ENCODE measurements at places on chromosomes 6 and 20. TPM values are rescaled to one million over a fixed set of nuclear protein-coding genes. Genes with fewer than 3 reads are reported as not detected.
A peak's percentile ranks its signal among the peaks of the same experiment; 100 is the strongest.

Gene LRRC73
- 0.08 TPM for total RNA-seq

- H3K4me3 ChIP-seq: no peak overlapping the region
- H3K36me3 ChIP-seq: no peaks in the 10 kb centered on the region
- H3K27me3 ChIP-seq: no peaks in the 10 kb centered on the region
- no peak overlapping the region for H3K27ac ChIP-seq
- DNase-seq: no peak
Observed at GRCh38 chr20:39873286-39873685, 815.8 kb downstream of the MAFB start.

DNA sequence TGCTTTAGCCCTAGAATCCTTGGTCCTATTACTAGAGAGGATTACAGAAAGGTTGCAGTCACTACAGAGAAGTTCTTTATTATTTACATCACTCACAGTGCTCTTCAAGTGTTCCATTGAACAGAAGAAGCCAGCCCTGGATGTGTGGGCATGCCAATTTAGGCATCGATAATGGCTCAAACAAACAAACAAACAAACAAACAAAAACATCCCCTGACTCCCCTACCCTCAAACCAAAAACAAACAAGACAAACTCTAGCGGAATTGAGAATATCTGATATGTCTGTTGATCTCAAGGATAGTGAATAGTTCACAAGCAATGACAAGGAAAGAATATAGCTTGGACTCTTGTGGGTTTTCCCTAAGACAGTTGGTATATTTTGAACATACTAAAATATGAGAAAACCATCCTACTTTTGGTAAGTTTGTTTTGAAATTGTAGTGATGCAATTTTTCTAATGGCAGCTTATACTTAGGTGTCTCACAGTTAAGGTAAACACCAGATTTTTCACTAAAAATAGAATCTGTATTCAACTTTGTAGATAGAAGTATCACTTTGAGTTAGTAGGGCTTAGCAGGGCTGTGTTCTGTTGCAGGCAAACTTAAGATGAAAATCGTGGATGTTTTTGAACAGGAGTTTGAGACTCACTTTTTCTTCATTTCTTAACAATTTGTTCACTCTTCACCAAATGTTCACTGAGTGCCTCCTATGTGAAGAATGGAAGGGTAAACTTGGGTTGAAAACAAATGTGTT is 92.8 kb upstream of the FAM184A start:
- H3K4me3 ChIP-seq: no peak overlapping the region
- no peaks in the 10 kb centered on the region for H3K4me1 ChIP-seq
- H3K27ac ChIP-seq: no peak overlapping the region
- no peaks in the 10 kb centered on the region for H3K27me3 ChIP-seq
- H3K36me3 ChIP-seq: no peaks in the 10 kb centered on the region

Gene LGSN
- 0.45 TPM for total RNA-seq

DNA sequence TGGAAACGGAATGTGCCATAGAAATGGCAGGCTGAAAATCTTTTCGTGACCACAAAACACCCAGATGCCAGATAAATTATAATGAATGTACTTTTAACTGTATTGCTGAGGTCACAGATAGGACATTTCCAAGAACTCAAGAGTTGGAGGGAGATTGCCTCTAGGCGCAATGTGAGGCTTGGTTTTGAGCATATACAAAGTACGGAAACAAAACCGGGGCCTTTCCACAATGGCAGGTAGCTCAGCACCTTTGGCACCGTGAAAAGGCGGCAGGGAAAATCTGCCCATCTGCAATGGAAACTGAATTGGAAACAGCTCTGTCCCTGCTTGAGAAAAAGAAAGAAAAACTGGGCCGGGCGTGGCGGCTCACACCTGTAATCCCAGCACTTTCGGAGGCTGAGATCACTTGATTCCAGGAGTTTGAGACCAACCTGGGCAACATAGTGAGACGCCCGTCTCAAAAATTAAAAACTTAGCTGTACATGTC is 10.5 kb upstream of the C20orf144 start:
- H3K27me3 ChIP-seq: no peaks in the 10 kb centered on the region
- H3K4me3 ChIP-seq: no peak overlapping the region
- no peaks in the 10 kb centered on the region for H3K36me3 ChIP-seq
- no peak overlapping the region for H3K27ac ChIP-seq

Gene DIDO1
- total RNA-seq: 147 TPM

Gene CNKSR3
- 5.7 TPM for total RNA-seq

DNA sequence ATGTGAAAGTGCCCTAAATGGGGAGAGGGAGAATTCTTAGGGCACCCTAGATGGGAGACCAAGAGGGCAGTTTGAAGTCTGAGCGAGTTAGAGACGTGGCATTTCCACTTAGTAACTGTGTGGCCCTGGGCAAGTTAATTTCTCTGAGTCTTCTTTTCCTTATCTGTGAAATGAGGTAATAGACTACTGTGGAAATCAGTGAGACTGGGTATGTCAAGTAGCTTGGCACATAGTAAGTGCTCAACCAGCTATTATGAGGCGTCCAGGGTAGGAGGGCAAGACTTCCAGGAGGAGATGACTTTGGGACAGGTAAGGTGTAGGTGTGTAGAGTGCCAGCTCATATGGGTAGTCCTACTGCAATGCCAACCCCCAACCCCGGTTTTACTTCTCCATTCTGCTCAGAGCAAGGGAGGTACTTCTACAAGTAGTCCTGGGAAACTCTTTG is 770 bp downstream of the KIF3B start:
- H3K4me1 ChIP-seq: peaks cover 6% of the 10 kb centered on the region
- H3K4me3 ChIP-seq: peak overlapping the region; percentile 100

Gene TFAP2C
- 9.4 TPM for total RNA-seq

DNA sequence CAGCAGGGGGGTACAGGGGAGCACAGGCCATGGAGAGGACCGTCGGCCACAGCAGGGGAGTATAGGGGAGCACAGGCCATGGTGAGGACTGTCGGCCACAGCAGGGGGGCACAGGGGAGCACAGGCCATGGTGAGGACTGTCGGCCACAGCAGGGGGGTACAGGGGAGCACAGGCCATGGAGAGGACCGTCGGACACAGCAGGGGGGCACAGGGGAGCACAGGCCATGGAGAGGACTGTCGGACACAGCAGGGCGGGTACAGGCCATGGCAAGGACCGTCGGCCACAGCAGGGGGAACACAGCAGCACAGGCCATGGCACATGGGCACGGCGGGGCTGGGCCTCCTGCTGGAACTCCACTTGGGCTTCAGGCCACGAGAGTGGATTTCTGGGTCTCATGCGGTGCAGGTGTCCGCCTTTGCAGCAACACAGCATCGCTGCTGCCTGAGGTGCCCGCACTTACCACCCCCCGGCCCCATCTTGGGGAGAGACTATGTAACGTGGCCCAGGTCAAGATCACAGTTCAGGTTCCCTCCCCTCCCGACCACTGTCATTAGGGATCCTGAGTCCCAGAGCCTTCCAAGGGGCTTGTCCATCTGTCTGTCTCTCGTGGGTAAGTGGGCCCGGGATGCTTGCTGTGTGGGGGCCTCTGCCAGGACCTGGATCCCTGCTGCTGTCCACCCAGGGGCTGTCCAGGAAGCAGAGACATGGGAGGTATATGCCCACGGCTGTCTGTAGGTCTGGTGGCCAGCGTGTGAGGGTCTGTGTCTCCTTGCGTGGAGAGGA is 2.5 kb downstream of the NPBWR2 start:
- H3K36me3 ChIP-seq: no peaks in the 10 kb centered on the region
- H3K27me3 ChIP-seq: peaks cover 17% of the 10 kb centered on the region
- no peak overlapping the region for H3K4me3 ChIP-seq
- no peak overlapping the region for H3K27ac ChIP-seq

- no peak overlapping the region for H3K4me3 ChIP-seq
Observed at GRCh38 chr6:169317441-169318202, 64.0 kb upstream of the THBS2 start.

GRCh38 chr6:25896252-25896651 is 22.2 kb upstream of the SLC17A3 start:
- H3K27ac ChIP-seq: no peak overlapping the region
- no peaks in the 10 kb centered on the region for H3K27me3 ChIP-seq
- H3K36me3 ChIP-seq: no peaks in the 10 kb centered on the region
- no peak overlapping the region for H3K4me3 ChIP-seq
- H3K4me1 ChIP-seq: peaks cover 8% of the 10 kb centered on the region

GRCh38 chr20:23050847-23051627 is 1.6 kb upstream of the THBD start:
- no peak overlapping the region for H3K27ac ChIP-seq
- no peaks in the 10 kb centered on the region for H3K4me1 ChIP-seq
- peak; percentile 97 for DNase-seq
- H3K36me3 ChIP-seq: no peaks in the 10 kb centered on the region
- H3K27me3 ChIP-seq: peaks cover 72% of the 10 kb centered on the region
- H3K4me3 ChIP-seq: peak overlapping the region; percentile 73

GRCh38 chr6:28944412-28944865 is 20.7 kb upstream of the TRIM27 start:
- no peaks in the 10 kb centered on the region for H3K27me3 ChIP-seq
- peak; percentile 80 for DNase-seq
- peak overlapping the region; percentile 87 for H3K4me3 ChIP-seq
- no peak overlapping the region for H3K27ac ChIP-seq
- peaks cover 17% of the 10 kb centered on the region for H3K4me1 ChIP-seq
- no peaks in the 10 kb centered on the region for H3K36me3 ChIP-seq

- no peak for DNase-seq
- H3K27me3 ChIP-seq: no peaks in the 10 kb centered on the region
- no peaks in the 10 kb centered on the region for H3K4me1 ChIP-seq
- H3K4me3 ChIP-seq: no peak overlapping the region
Observed at GRCh38 chr20:23147964-23148730, 62.0 kb upstream of the CD93 start.

Gene GPLD1
- total RNA-seq: 15.3 TPM

DNA sequence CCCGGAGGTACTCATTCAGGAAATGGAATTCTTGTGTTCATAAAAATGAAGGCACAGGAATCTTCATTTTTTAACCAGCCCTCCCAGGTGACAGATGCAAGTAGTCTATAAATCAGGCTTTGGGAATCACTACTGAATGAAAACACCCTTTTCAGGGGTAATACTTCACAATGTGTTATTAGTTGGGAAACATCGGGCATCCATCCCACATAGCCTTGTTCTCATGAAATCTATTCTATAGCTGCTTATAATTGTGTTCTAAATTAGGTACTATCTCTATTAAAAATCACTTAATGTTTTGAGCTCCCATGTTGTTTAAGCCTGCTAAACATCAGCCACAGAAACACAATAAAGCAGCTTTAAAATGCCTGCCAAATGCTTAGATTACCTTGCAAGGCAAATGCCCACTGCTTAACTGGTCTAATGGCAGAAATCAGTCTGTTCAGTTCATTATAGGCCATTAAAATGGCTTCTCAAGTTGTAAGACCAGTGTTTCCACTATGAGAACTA is 94.9 kb downstream of the L3MBTL3 start:
- no peaks in the 10 kb centered on the region for H3K27me3 ChIP-seq
- no peaks in the 10 kb centered on the region for H3K36me3 ChIP-seq
- H3K27ac ChIP-seq: no peak overlapping the region

- H3K36me3 ChIP-seq: peaks cover under 1% of the 10 kb centered on the region
- H3K27ac ChIP-seq: no peak overlapping the region
- H3K27me3 ChIP-seq: no peaks in the 10 kb centered on the region
- H3K4me3 ChIP-seq: no peak overlapping the region
- no peak for DNase-seq
Observed at GRCh38 chr20:46494077-46494476, 19.3 kb downstream of the ZNF334 start.

Gene POM121L2
- 0.07 TPM for total RNA-seq

GRCh38 chr20:50311308-50312001 is 120.8 kb downstream of the CEBPB start:
- no peak for DNase-seq
- H3K27me3 ChIP-seq: no peaks in the 10 kb centered on the region
- no peak overlapping the region for H3K4me3 ChIP-seq
- H3K36me3 ChIP-seq: no peaks in the 10 kb centered on the region

- H3K27ac ChIP-seq: no peak overlapping the region
- no peaks in the 10 kb centered on the region for H3K27me3 ChIP-seq
- H3K4me3 ChIP-seq: no peak overlapping the region
- peak; percentile 64 for DNase-seq
- no peaks in the 10 kb centered on the region for H3K4me1 ChIP-seq
Observed at GRCh38 chr6:126657561-126658175, 317.8 kb downstream of the CENPW start.

- no peak overlapping the region for H3K27ac ChIP-seq
- no peaks in the 10 kb centered on the region for H3K27me3 ChIP-seq
- no peak overlapping the region for H3K4me3 ChIP-seq
- DNase-seq: no peak
- no peaks in the 10 kb centered on the region for H3K36me3 ChIP-seq
Observed at GRCh38 chr6:169189182-169189581, 64.5 kb downstream of the THBS2 start.

Gene KIAA1755
- 0.12 TPM for total RNA-seq

Gene DEFB126
- not detected for total RNA-seq

GRCh38 chr6:75602246-75603105 is 796 bp downstream of the SENP6 start:
- H3K27me3 ChIP-seq: no peaks in the 10 kb centered on the region
- peak; percentile 66 for DNase-seq
- peaks cover 19% of the 10 kb centered on the region for H3K4me1 ChIP-seq
- H3K4me3 ChIP-seq: peak overlapping the region; percentile 86
- H3K27ac ChIP-seq: peak overlapping the region; percentile 92

DNA sequence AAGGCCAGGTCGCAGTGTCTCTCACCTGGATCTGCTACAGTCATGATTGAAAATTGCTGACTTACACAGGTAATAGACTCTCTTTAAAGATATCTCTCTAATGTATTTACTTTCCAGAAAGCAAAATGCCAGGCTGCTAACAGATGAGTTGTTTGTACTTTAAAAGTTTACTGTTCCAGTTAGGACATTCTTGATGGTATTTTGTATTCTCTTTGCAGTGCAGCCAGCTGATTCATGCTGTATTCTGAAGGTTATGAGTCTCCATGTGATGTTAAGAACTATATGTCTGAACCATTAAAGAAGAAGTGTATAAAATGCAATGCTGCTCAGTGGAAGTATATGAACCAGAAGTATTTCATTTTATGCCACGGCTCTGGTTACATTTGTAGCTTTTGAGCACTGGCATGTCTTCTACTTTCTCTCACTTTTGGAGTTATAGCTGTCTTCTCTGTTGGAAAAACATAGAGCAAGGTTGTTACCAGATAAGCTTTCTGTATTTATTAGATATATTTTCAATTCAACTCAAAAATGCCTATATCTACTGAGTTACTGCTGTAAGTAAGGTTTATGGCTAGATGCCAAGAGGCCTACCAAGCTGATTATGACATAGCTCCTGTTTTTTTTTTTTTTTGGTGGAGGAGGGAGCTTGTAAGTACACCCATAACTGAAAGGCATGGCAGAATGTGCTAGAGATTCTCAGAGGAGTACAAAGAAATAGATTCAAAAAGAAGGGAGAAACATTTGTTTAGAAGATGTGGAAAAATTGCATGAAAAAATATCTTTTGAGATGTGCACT is 130.5 kb upstream of the MAN1A1 start:
- H3K27me3 ChIP-seq: no peaks in the 10 kb centered on the region
- H3K4me1 ChIP-seq: no peaks in the 10 kb centered on the region
- no peak overlapping the region for H3K27ac ChIP-seq
- no peaks in the 10 kb centered on the region for H3K36me3 ChIP-seq

- no peaks in the 10 kb centered on the region for H3K4me1 ChIP-seq
- H3K36me3 ChIP-seq: no peaks in the 10 kb centered on the region
- H3K27me3 ChIP-seq: no peaks in the 10 kb centered on the region
- DNase-seq: no peak
- H3K4me3 ChIP-seq: no peak overlapping the region
- H3K27ac ChIP-seq: no peak overlapping the region
Observed at GRCh38 chr20:36827541-36828279, 48.2 kb upstream of the TLDC2 start.

Measured in GM23338 (cell line).